ENCODE measurements at places on chromosomes 2 and 18. TPM values are rescaled to one million over a fixed set of nuclear protein-coding genes. Genes with fewer than 3 reads are reported as not detected.

Gene SPR
- polyA plus RNA-seq = 0.98 TPM

Gene MROH2A
- polyA plus RNA-seq = not detected

Gene PLCL1
- polyA plus RNA-seq = 6.8 TPM

Gene STEAP3
- not detected for polyA plus RNA-seq

Gene DNAH7
- 0.67 TPM for polyA plus RNA-seq

Gene PSMA8
- polyA plus RNA-seq = not detected

Gene TM4SF20
- polyA plus RNA-seq = not detected

Gene POTEI
- polyA plus RNA-seq = 0.25 TPM

Gene LNPK
- 46.7 TPM for polyA plus RNA-seq

Gene UGT1A5
- not detected for polyA plus RNA-seq

Gene CDH20
- 1.7 TPM for polyA plus RNA-seq

Gene MATN3
- 0.60 TPM for polyA plus RNA-seq

Gene MAP2
- 436 TPM for polyA plus RNA-seq

Gene ALPP
- not detected for polyA plus RNA-seq

Gene DHRS9
- not detected for polyA plus RNA-seq

Gene TBR1
- 4.5 TPM for polyA plus RNA-seq

Gene FBXO36
- 5.4 TPM for polyA plus RNA-seq

Gene ERBB4
- polyA plus RNA-seq = 0.69 TPM

Gene PLGLB2
- 10.5 TPM for polyA plus RNA-seq

Gene ACMSD
- not detected for polyA plus RNA-seq

Gene LRRC30
- polyA plus RNA-seq = not detected

Gene CYP1B1
- polyA plus RNA-seq = not detected

Gene ANKRD53
- not detected for polyA plus RNA-seq

Gene SLC23A3
- polyA plus RNA-seq = 0.28 TPM

Gene PRKAG3
- not detected for polyA plus RNA-seq

Gene PKDCC
- 37.4 TPM for polyA plus RNA-seq

Gene RBBP8
- polyA plus RNA-seq = 19.5 TPM

Gene MREG
- 5.8 TPM for polyA plus RNA-seq

Gene NETO1
- 0.16 TPM for polyA plus RNA-seq

Gene ST8SIA5
- polyA plus RNA-seq = 0.93 TPM

Gene SATB2
- polyA plus RNA-seq = not detected

Gene RAB6C
- 0.52 TPM for polyA plus RNA-seq

Gene AQP12B
- not detected for polyA plus RNA-seq
